ENCODE measurements at places on chromosomes 12 and 14. TPM values are rescaled to one million over a fixed set of nuclear protein-coding genes. Genes with fewer than 3 reads are reported as not detected.

PRB3 gene
- total RNA-seq: not detected

GLT8D2 gene
- 8.1 TPM for total RNA-seq

RNASE3 gene
- not detected for total RNA-seq

TSPAN11 gene
- 0.94 TPM for total RNA-seq

RHOJ gene
- 5.2 TPM for total RNA-seq

SLC2A14 gene
- total RNA-seq: not detected

DMAC2L gene
- 17.3 TPM for total RNA-seq

ARHGDIB gene
- 259 TPM for total RNA-seq

NPAS3 gene
- 6.0 TPM for total RNA-seq

CLIP1 gene
- total RNA-seq: 72.8 TPM

TMEM30B gene
- 4.6 TPM for total RNA-seq

ZC2HC1C gene
- total RNA-seq: 0.48 TPM

ZBTB25 gene
- total RNA-seq: 8.4 TPM

AQP6 gene
- not detected for total RNA-seq

MYBPC1 gene
- total RNA-seq: not detected

TTLL5 gene
- total RNA-seq: 17.3 TPM

PZP gene
- total RNA-seq: 1.6 TPM

VRTN gene
- not detected for total RNA-seq

DPPA3 gene
- not detected for total RNA-seq

ASPG gene
- total RNA-seq: 1.5 TPM

TC2N gene
- 26.8 TPM for total RNA-seq

KRT77 gene
- total RNA-seq: not detected

NELL2 gene
- 22.9 TPM for total RNA-seq

NPFF gene
- total RNA-seq: not detected

SERPINA4 gene
- total RNA-seq: not detected

ASIC1 gene
- 1.8 TPM for total RNA-seq

GON7 gene
- 7.4 TPM for total RNA-seq

TAS2R46 gene
- 2.9 TPM for total RNA-seq

GPX2 gene
- total RNA-seq: not detected

RASAL1 gene
- total RNA-seq: not detected

ZNF140 gene
- total RNA-seq: 15.3 TPM
